Esophagus squamous epithelium (tissue), 5 donors: ENCODE measurements at places on chromosomes 16 and 17.

- DNase-seq: no peak
Measured at GRCh38 chr16:20178297-20178696, 104.6 kb upstream of the GPR139 start.

DNA sequence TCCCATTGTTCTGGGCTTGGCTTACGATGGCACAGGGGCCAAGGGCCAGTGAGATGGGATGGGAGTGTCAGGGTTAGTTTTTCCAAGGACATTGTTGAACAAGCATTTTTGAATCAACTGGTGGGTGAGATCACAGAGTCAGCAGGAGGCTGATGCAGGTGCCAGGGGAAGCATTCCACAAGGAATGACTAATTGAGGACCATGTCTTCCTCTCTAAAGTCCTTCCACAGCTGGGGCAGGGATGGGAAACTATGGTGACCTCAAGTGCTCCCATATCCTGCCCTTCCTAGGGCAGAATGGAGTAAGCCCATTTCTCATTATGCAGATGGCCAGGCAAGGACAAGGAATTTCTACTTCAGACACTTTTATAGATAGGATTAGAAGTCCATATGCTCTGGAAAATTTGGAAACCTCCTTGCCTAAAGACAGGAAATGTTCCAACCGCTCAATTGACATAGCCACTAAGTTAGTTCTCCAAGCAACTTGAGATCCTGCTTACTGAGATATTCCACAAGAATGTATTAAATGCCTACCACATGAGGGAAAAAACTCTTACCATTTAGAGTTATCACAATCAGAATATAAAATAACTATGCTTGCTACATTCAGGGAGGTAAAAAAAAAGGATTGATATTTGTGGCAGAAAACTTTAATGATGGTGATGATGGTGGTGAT lies 21.2 kb upstream of the ENGASE start:
- DNase-seq: no peak

DNA sequence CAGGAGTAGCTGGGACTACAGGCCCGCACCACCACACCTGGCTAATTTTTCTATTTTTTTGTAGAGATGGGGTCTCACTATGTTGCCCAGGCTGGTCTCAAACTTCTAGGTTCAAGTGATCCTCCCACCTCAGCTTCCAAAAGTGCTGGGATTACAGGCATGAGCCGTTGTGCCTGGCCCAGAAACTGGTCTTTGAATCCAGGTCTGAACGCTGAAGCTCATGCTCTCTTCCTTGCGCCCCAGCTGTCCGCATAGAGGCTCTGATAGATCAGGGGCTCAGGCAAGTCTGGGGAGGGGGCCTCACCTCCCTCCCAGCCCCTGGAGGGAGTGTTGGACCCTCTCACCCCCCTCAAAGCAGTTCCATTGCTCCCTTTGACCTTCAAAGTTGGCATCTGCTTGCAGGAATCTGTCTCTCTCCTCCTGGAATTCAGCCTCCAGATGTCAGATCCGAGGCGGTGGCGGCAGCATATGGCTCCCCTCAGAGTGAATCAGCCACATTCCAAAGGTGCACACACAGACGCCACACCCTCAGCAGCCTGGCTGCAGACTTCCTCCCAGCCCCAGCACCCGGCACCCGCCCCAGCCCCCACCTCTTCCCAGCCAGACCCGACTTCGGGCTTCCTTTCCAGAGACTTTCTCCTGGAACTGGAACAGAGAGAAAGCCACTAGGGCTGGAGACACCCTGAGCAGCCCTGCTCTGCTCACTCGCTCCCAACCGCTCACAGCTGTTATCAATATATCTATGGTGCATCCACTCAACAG lies 16.9 kb upstream of the GLIS2 start:
- no peak for DNase-seq

DNA sequence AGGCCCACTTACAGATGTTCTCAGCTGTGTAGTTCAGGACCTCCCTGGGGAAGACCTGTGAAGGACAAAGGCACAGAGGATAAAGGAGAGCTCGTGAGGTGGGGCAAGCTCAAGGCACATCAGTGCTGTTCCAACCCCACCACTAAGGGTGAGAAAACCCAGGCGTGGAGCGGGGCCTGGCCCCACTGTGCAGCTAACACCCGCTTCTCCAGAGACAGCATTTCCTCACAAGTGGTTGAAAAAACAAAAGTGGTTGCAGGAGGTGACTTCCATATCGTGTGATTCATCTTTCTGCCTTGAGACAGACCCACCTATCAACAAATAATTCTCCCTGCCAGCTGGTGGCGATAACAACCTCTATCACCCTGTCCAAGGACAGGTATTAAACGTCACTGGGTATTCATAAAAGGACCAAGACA lies 30.0 kb downstream of the SNN start:
- DNase-seq: no peak

DNA sequence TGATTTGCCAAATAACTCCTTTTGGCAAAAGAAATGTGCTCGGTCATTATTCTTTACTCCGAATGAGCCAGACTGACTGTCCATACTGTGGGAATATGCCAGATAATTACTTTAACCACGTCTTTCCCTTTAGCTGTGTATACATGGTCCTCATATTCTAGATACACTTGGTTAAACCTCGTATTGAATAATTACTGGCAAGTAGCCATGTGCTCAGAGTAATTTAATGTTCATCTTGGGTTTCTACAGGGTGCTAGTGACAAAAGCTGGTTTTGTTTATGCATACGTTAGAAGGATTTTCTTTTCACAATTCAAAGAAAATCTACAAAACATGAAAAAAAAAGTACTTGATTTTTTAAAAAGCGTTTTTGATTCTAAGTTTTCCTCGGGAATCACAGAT lies 540.3 kb downstream of the KCNJ2 start:
- DNase-seq: no peak

DNA sequence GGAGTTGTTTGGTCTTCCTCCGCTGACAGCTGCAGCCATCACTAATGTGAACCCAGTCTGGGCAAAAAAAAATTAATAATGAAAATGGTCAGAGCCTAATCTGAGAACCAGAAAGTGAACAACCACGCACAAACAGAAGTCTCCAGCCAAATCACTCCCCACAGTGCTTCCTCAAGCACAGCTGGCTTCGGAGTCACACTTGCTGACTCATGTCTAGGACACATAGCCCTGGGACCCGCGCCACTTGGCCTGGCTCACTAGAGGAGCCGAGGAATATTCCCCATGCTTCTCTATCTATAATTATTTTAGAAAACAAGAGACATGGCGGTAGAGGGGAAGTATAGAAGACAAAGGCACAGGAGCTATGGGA lies 109.1 kb downstream of the ZFHX3 start:
- DNase-seq: no peak

DNA sequence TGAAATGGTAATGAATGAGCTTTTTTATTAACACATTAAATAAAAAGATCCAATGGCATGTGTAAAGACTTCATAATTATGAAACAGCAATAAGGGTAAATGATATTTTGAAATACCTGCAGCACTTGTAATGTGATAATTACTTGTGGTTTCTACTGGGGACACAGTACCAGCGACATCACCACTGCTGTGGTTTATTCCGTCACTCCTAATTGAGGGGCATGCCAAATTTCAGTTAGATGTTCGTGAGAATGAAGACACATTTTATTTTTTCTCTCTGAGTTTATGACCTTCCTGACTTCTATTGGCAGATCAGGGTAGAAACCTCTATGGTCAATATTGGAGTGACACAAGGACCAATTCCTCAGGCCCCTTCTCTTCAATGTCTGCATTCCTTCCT lies 131.9 kb upstream of the XYLT1 start:
- DNase-seq: no peak

DNA sequence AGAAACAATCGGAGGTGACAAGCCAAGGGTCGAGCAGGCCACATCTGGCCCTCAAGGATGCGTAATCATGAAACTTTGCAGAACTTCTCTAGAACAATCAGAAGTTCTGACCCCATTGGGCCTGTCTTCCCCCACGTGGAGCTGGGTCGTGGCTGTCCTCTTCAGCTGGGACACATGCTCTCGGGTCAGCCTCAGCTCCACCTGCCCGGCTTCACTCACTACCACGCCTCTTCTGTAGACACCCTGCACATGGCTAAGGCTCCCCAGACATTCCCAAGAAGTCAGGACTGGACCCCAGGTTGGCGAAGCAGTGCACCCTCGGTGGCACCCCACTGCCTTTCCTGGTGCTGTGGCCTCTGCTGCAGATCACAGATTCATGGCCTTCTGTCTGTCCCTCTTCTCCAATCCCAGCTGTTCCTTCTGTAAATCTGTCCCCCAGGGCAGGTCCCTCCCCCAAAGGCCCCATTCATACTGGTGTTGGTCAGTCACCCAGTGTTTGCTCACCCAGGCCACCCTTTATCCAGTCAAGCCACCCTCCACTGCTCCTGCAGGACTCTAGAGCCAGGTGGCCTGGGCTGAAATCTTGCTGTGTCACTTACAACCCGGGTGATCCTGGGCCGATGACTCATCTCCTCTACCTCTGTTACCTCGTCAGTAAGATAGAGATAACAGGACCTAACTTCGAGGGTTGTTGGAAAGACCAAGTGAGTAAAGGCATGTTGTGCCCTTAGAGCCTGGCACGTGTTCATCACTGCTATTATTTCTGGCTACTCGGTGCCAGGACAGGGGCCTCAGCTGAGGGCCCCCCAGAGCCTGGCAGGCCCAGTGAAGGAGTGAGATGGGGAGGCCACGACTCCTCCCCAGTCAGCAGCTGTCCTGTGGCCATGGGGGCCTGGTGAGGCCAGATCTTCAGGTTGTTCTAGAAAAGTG lies 1.4 kb upstream of the SLC5A11 start:
- no peak for DNase-seq

DNA sequence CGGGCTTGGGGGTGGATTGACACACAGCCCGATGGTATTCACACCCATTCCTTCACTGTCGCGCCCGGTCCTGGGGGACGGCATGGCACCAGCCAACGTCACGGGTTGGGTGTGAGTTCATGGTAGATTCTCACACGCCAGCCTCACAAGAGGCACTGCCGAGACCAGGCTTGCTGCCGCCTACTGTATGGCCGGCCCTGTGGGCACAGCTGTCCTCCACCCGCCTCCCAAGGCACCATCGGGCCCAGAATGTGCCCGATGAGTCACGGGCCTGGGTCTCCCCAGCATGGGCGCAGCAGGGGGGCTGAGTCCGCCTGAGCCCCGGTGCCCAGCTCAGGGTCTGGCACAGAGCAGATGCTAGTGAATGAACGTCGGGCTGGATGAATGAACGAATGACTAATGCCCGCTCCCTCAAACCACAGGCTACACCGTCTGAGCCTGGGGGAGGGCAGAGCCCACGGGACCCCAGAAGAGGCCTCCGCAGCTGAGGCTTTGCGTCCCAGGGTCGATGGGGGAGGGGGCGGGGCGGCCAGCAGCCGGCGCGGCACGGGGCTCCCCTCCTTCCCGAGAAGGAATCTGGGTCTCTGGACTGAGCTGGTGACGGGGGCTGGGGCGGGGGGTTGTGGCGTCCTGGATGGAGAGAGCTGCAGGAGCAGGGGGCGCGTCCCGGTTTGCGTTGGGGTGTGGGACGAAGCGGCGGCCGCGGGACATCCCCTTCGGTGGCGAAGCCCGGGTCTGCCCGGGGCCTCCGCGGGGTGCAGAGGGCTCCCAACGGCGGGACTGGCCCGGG lies 829 bp downstream of the PITPNM3 start:
- no peak for DNase-seq

GRCh38 chr17:9868552-9868951 lies 36.5 kb downstream of the RCVRN start:
- no peak for DNase-seq
